ENCODE measurements at places on chromosomes 13 and 19.

GRCh38 chr19:17235300-17235970 is 9.4 kb downstream of the OCEL1 start:
- peak; percentile 78 for DNase-seq

DNA sequence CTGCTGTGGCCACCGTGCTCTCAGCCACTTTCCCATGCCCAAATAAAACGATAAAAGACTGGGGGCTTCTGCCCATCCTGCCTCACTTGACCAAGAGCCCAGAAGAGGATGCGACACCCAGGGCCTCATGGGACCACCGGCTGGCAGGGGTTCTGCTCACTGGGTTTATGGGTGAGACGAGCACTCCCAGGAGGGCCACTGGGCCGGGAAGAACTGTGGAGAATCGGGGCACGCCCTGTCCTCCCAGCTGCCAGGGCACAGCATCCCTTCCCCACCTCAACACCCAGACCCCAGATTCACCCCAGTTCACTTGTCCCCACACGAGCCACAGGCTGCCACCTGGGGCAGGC is 4.7 kb upstream of the F10 start:
- no peak for DNase-seq

DNA sequence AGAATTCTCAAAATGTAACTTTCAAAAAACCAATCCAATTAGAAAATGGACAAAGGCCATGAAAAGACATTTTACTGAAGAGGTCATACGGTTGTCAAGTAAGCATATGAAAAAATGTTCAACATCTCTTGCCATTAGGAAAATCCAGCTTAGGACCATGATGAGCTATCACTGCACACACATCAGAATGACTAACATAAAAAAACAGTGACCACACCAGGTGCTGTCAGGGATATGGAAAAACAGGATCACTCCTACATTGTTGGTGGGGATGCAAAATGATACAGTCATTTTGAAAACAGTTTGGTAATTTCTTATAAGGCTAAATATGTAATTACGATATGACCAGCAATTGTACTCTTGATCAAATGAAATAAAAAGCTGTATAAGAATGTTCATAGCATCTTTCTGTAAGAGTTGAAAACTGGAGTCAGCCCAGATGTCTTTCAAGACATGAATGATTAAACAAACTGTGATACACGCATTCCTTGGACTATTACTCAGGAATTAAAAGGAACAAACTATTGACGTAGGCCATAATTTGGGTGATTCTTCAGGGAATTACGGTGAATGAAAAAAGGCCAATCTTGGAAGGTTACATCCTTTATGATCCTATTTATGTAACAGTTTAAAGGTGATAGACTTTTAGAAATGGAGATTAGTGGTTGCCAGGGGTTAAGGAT is 26.9 kb upstream of the RCBTB2 start:
- peak; percentile 76 for DNase-seq

- DNase-seq = peak; percentile 36
Observed at GRCh38 chr13:25111585-25111956, 15.6 kb downstream of the PABPC3 start.

- no peak for DNase-seq
Observed at GRCh38 chr19:14582894-14583340, at the start of gene CLEC17A. CLEC17A (plus strand) TSS chr19:14583084; CDS start chr19:14583161, 77 bp downstream.

All from ELR (cell line).